H9 (cell line): ENCODE measurements at places on chromosomes 16 and 17. TPM values are rescaled to one million over a fixed set of nuclear protein-coding genes. Genes with fewer than 3 reads are reported as not detected.

Gene TMEM88
- 8.9 and 11.3 TPM in 2 replicates for total RNA-seq

DNA sequence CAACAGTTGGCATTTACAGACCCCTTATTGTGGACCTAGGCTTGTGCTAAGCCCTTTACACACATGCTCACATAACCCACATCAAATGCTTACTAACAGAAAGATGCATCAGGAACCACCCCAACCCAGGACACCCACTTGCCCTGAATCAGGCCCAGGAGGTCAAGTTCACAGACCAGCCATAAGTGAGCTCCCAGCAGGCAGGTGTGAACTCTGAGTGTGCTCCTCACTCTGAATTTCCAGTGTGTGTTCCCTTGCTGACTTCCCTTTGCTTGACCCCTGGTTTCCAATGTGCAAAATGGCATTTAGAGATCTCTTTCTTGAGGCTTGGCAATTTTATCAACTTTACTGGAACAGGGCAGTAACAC is 87.0 kb downstream of the BMERB1 start:
- DNase-seq: no peak

DNA sequence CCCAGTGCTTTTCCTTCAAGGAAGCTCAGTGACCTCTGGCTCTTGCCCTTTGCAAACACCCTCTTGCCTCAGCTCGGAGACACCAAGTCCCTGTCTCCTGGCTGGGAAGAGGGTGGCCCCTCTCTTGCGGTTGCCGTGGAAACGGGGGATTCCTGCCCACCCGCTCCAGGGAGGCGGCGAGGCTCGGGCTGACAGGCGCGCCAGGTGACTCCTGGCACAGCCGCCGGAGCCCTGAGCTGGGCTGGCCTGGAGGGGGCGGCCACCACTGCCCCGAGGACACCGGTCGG is 71.4 kb downstream of the ABR start:
- DNase-seq: peak; percentile 66

- DNase-seq: no peak
These were observed 29.8 kb upstream of the KCNJ2 start for GRCh38 chr17:70139449-70139993.

DNA sequence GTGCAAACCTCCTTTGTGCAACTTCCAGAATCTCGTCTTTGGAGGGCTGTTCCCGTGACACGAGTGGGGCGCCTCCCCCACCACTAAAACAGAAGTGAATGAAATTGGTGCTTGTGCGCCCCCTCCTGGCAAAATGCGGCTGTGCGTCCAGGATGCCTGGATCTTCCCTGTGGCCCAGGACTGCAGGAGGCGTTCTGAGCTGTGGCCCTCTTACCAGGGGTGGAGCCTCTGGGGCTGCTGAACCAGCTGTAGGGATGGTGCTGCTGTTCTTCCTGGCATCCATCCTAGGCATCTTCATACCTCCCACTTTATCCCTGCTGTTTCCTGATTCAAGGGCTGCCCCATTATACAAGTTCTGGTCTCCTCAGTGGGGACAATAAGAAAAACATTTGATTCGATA is 18.5 kb upstream of the NAGLU start:
- peak; percentile 86 for DNase-seq
